Activated CD8-positive, alpha-beta memory T cell treated with anti-CD3 and anti-CD28 coated beads for 24 hours (primary cell): ENCODE measurements at places on chromosomes 2 and 18.

DNA sequence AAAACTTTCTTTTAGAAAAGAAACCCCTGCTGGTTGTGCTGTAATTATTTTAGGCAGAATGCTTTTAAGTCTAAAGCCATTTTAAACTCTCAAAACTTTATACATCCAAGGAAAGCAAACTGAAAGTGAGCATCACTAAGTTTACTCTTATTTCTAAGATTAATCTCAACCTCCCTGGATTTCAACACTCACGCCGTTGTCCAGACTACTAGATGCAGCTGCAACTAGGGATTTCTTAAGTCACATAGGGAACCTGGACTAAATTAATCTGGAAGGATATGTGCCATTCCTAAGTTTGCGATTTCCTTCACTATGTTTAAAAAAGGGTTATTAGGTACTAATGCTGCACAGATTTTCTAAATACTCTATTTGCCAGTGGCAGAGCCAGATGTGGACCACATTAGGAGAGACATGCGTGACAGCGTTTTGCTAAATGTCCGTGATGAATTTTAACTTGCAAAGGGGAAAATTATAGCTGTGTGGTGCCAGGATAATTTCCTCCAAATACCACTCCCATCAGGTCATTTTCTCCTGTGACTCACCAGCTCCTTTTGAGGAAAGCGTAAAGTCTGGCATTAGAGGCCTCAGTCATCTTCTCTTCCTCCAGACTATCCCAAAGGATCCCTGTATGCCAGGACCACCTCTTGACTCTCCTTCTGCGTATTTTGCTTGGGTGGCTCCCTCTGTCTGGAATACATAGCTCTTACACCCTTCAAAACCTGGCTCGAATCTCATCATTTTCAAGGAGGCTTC lies 143.7 kb downstream of the ATL2 start:
- no peak for DNase-seq

GRCh38 chr2:128402911-128403670 lies 84.4 kb upstream of the HS6ST1 start:
- no peak for DNase-seq

- DNase-seq = no peak
Observed at GRCh38 chr18:58284699-58285448, 240.8 kb downstream of the NEDD4L start.

DNA sequence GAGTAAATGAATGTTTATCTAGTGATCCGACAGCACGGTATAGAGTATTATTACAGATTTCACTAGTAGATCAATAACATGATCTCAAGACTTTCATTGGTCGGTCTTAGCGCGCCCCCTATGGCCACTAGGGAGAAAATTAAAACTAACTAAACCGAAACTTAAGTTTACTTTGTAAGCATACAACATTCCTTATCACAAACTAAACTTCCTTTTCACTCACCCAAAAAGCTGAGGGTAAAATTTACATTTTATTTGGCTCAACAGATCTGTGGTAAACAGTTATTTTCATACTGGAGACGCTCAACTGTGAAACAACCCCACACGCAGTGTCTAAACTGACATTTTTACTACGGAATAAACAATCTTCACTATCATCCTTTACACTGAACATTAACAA lies 215.6 kb upstream of the MAP2 start:
- no peak for DNase-seq

- no peak for DNase-seq
Observed at GRCh38 chr2:202765436-202765835, 106.1 kb downstream of the ICA1L start.

DNA sequence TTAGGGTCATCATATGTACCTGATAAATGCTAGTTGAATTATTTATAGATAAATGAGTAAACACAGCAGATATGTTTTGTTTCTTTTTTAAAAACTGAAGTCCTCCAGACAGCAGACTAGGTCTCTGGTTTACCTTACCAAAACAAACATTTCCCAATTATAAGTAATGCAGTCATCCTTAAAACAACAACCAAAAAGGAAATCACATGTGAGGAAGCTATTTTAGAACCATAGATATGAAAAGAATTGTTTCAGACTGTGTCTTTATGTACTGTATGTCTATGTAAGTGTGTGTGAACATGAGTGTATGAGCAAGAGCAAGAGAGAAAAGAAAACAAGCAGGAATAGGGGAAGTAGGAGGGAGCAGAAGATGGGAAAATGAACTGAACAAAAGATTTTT lies 441.0 kb downstream of the CPS1 start:
- DNase-seq = no peak

GRCh38 chr2:22290302-22290701 lies 1094.7 kb upstream of the KLHL29 start:
- DNase-seq = no peak

DNA sequence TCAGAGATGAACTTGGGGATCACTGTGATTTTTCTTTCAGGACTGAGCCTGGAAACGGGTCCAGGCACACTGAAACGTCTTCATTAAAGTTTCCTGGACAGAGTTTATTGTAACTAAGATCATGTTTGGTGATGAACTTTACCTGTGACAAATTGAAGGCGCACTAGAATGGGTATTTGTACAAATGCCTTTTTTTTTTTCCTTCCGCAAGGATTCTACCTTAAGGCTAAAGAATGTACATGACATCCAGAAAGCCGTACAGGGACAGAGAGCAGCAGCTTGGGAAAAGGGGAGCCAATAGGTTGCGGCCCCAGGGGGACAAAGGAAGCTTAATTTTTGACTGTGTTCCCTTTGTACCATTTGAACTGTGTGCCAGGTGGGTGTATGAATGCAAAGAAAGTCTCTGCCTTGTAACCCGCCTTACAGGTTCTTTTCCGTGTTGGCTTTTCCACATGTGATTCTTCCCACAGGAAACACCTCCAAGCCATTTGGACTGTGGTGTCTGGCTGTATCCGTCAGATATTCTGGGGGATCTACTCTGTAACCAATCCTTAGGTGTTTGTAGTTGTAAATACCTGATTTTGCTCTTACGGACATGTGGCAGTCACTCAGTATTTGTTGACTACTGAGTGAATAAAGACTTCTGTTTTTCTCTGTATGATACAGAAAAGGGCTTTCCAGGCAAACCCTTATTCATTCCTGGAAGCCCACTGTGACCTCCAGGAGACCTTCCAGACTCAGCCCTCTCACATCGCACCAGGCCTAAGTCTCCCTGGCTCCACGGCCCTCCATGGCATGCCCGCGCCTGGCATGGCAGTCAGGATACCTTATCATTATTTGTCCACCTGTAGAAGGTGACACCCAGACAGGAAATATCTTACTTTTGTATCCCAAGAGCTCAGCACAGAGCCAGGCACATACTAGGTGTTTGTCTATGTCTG lies 1.1 kb downstream of the LRRFIP1 start:
- DNase-seq = no peak

GRCh38 chr2:42744545-42745082 lies 19.3 kb downstream of the OXER1 start:
- DNase-seq = no peak

GRCh38 chr2:209331291-209331844 lies 92.5 kb upstream of the MAP2 start:
- DNase-seq = no peak

DNA sequence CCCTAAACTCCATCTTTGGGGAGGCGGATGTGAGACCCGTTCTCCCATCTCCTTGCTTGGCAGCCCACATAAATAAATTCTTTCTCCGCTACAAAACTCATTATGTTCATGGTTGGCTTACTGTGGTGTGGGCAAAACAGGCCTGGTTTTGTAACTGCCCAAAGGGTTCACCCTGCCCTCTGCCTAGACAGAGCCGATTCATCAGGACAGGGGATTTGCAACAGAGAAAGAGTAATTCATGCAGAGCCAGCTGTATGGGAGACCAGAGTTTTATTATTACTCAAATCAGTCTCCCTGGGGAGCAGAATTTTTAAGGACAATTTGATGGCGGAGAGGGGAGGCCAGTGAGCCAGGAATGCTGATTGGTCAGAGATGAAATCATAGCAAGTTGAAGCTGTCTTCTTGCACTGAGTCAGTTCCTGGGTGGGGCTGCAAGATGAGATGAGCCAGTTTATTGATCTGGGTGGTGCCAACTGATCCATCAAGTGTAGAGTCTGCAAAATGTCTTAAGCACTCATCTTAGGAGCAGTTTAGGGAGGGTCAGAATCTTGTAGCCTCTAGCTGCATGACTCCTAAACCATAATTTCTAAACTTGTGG lies 8.4 kb upstream of the RNF125 start:
- no peak for DNase-seq

- no peak for DNase-seq
Observed at GRCh38 chr2:197157879-197158537, 152.6 kb downstream of the ANKRD44 start.

DNA sequence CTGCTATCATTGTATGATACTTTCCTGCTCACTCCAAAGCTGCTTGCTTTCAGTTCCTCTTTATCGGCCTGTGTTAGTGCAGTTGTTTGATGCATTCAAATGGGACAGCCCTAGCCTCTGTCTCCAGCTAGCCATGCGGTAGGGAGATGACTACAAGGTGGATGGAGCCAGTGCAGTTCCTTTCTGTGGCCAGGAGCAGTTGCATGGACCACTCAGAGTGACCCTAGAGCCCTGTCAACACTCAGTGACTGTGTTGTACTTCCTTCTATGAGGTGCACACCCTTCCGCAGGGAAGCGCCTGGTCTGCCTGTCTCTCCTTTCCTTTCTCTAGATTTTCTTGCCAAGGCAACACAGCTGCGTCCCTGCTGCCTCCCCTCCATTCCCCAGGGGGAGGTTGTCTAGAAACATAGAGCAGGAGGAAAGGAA lies 33.8 kb downstream of the KCNS3 start:
- DNase-seq = no peak

- DNase-seq = no peak
Observed at GRCh38 chr2:24012521-24013188, 2.8 kb downstream of the MFSD2B start.

GRCh38 chr2:96291751-96292150 lies 13.6 kb downstream of the SNRNP200 start:
- DNase-seq = no peak

DNA sequence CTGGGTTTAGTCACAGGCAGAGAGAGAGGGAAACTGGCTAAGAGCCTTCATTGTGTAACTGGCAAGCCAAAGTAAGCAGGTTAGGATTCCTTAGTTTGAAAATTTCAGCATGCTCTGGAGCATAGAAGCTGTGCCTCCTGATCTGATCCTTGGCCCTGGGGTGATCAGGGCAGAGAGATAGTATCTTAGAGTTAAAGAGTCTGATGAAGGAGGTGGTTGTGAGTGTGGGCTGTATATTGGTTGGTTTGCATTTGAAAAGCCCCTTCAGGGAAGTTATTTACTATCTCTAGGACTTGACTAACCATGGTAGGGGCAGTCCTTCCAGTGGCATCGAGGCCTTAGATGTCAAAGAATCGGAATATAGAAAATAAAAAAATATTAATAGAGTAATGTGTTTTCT lies 230.1 kb downstream of the CD226 start:
- no peak for DNase-seq

- DNase-seq = peak; percentile 5
Observed at GRCh38 chr2:9222239-9222892, 15.8 kb downstream of the ASAP2 start.

GRCh38 chr2:180033993-180034894 lies 27.1 kb upstream of the CWC22 start:
- no peak for DNase-seq

GRCh38 chr2:188734691-188735090 lies 239.5 kb upstream of the COL3A1 start:
- DNase-seq = no peak

DNA sequence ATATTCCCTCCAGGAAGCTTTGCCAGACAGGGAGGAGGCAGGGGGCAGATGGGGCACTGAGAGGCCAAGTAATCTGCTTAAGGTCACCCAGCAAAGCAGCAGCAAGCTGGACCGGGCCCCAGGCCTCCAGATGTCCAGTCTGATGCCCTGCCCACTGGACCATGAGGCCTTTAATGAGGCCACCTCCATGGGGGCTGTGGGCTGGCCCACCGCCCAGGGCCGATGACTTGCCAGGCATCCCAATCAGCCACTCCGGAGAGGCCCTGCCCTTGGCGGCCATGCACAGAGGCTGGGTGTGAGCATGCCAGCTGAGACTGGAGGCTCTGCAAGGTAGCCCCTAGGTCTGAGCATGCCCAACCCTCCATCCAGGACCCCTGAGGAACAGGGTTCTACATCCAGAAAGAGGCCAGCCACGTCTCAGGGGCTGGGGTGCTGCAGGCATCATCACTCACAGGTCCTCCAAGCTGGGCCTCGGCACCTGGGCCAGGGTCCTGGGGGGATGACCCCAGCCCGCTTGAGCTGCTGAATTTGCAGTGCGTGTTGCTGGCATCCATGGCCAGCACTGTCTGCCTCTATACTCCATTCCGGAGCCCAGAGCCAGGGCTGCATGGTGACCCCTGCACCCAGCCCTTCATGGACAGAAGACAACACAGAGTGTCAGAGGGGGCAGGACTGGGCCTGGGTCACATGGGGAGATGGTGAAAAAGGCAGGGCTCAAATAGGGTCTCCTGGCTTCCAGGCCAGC lies 164.2 kb downstream of the INHBB start:
- no peak for DNase-seq

- no peak for DNase-seq
Observed at GRCh38 chr2:9463698-9464034, 10.7 kb upstream of the IAH1 start.

DNA sequence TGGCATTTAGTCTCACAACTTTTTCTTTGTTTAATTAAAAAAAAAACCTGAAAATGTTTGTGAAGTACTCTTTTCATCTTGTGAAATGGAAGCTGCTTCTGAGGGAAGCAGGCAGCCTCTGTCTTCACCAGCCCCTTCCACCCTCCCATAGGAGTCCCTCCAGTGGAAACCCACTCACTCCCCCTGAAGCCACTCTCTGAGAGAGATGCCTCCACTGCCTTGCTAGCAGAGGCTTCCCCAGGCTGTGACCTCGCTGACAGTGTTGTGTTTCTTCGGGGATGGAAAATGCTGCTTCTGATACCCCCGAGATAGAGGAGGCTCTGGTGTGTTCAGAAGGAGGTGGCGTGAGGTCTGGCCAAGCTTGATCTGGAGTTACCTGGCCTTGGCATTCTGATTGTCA lies 59.9 kb downstream of the SH3RF3 start:
- DNase-seq = no peak

DNA sequence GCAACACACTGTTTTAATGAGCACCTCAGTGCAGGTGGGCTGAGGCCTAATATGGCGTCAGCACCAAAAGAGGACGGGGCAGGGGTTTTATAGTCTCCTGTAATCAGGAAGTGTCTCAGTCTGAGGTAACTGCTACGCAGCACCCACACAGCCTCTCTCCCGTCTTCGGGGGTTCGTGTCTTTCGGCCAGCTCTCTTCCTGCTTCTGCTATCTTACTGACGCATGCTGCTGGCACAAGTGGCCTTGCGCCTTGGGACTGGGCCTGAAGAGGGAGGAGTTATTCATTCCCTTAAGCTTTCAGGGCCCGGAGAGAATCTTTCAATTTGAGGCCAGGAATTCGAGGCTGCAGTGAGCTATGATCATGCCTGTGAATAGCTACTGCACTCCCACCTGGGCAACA lies 14.5 kb upstream of the PAPOLG start:
- DNase-seq = peak; percentile 26
